ENCODE measurements at places on chromosomes 6 and 20.

DNA sequence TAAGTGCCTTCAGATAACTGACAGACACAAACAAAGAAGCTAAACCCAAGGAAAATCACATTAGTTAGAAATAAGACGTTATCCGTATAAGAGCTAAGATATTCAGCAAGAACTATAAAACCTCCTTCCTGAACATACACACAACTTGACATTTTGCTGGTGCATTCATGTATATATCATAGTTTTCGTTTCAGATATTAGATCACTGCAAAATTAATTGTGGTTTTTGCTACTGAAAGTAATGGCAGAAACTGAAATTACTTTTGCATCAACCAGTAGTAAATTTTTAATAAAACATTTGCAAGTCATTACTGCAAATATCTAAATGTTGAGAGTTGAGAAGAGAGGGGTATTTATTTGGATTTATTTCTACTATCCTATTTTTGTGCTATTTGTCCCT lies 26.1 kb upstream of the KCNQ5 start:
- DNase-seq, result no peak

DNA sequence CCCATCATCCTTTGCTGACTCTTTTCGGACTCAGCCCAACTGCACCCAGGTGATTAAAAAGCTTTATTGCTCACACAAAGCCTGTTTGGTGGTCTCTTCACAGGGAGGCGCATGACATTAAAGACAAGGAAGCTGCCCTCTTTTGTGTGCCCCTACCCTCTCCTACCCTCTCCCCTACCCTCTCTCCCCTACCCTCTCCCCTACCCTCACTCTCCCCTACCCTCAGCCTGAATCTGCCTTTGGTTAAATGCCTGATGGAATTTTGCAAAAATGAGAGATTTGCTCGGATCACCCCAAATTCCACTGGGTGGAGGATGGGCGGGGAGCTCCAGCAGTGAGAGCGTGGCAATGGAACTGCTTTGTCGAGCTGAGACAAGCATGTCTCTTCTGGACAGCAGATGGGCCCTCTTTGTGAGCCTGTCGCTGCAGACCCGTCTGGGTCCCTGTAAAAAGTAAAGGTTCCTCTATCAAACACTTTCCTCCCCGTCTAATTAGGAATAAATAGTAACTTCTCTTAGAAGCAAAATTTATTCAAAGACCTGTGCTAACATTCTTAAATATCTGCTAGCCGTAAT lies 76.4 kb upstream of the MLN start:
- no peak for DNase-seq

GRCh38 chr6:11296449-11297375 lies 64.2 kb upstream of the NEDD9 start:
- DNase-seq, result no peak

DNA sequence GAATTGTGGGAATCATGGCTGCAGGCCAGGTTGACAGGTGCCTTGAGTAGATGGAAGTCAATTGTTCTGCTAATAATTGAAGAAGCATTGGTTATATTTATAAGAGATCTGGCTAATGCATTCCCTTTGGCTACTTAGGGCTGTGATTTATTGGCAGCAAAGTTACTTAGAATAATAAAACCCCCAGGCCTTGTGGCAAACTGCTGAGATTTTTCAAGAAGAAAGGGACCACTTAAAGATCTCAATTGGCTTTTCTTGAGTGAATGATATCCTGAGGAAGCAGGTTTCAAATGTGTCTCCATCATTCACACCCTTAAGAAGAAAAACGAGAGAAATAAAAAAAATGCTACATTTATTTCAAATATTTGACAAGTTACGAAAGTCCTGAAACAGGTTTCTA lies 27.4 kb downstream of the DDO start:
- DNase-seq, result no peak

GRCh38 chr20:353166-353565 lies 6.3 kb downstream of the NRSN2 start:
- DNase-seq, result no peak

DNA sequence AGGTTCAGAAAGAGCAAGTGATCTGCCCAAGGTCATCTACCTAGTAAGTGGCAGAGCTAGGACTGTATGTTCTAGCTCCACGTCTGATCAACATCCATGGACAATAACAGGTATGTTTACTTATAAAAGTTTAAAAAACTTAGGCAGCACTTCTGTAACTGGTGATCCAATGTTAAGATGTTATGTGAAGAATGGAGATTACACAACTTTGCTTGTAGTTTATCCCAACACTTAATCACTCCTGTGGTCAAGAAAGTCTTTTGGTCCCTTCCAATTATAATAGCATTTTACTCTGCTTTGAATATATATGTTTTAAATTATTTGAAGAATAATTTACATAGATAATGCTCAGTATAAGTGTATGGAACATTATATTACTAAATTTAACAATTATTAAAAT lies 4.8 kb downstream of the FBXO30 start:
- peak; percentile 26 for DNase-seq

- no peak for DNase-seq
Measured at GRCh38 chr6:137188855-137189254, 15.4 kb upstream of the IL22RA2 start.

DNA sequence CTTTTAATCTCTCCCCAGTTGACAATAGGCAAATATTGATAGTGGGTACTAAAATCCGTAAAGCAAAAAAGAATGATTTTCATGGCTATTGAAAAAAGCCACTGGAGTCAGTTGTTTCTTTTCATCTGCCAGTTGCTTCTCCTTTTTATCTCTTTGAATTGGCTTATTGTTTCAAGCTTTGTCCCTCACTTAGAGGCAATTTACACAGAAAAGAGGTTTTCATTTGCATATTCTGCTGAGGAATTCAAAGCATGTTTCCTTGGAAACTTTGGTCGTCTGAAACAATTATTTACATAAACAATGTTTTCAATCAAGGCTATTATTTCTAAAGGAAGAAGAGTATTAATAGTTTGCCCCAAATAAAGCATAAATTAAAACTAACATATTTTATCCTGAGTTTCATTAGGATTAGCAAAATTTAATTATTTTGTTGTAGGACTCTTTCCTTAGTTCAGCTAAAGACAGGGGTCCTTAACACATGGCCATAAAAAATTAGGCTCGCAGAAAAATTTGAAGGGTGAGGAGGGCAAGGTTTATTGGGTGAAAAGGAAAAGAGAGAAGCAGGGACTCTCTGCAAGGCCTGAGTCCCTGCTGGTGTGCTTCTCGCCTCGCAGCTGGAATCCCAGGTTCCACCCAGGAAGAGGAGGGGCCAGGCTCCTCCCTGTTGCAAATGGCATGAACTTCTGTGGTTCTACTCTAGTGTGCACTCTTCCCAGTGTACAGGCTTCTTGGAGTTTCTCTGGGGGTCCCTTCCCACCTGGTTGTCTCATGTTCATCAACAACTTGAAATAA lies 138.8 kb upstream of the LAMA2 start:
- DNase-seq, result peak; percentile 3

DNA sequence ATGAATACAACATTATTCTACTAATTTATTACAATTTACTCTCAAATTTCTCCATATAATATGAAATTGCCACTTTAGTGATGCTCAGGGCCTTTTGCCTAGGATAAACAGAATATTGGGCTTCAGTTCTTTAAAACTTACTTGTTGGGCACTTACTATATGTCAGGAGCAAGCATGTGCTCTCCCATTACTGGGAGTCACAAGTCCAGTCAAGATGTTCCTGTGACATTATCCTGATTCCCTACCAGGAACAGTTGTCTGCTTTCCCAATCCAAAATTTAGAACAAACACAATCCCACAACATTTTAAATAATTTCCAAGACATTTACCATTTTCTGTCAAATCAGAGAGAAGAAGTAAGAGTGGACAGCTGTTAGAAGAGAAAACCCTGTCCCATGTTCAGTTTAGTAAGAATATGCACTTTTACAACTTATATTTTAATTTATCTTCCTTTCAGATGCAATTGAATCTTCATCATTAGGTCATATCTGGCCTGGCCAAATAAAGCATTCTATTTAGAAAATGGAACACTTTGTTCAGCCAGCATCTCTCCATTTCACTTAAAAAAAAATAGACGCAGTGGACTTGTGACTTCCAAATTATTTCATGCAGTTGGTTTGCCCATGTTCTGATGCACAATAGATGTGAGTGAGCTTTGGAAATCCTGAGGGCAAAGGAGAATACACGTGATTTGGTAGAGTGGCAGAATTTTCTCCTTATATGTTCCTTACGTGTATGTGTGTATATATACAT lies 159.8 kb downstream of the CLIC5 start:
- DNase-seq, result no peak

- DNase-seq, result no peak
Measured at GRCh38 chr6:15927531-15928225, 201.2 kb upstream of the MYLIP start.

- DNase-seq, result peak; percentile 78
Measured at GRCh38 chr6:81753711-81754577, 1.5 kb upstream of the TENT5A start.

- DNase-seq, result peak; percentile 95
Measured at GRCh38 chr6:57313711-57314471, 3.5 kb upstream of the PRIM2 start.

DNA sequence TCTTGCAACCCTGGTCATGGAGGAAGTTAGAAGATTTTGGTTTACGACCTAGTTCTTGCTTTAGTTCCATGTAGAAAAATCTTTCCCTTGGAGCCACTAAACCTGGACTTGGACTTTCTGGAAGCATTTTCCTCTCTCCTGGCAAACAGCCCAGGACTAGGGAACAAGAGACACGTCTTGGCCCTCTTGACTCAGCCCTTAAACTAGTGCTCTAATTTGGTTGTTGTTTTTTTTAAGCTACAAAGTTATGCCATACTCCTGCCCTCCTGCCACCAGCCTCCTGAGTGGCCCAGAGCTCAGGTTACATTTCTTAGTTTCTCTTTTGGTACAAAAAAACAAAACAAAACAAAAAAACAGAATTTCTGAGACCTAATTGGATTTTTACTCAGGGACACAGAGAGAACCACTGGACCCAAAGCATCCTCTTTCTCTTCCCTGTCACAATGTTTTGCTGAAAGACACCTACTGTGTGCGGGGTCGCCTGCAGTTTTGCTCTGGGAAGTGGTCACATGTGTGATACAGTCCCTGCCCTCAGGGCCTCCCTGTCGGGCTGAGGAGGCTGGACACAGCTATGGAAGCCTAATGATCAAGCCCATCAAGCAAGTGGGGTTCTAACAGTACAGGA lies 32.3 kb upstream of the SCUBE3 start:
- DNase-seq, result peak; percentile 72

DNA sequence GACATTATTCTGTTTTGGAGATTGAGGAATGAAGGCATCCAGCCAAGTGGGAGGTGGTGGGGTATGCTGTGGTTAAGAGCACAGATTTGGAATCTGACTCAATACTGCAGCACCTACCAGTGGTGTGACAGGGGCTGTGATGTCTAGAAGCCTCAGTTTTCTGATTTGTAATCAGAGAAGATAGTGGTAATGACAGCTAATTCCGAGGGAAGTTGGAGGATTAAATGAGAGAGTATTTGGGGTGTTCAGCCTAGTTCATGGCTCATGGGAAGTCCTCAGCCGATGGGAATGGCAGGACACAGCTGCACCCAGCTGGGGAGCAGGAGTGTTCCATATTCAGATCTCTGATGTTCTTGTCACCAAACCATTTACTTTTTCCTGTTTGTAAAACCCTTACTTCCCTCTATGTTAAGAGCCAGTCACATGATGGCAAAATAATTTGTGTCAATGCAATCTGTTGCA lies 9.3 kb downstream of the SLC9A8 start:
- DNase-seq, result peak; percentile 86

DNA sequence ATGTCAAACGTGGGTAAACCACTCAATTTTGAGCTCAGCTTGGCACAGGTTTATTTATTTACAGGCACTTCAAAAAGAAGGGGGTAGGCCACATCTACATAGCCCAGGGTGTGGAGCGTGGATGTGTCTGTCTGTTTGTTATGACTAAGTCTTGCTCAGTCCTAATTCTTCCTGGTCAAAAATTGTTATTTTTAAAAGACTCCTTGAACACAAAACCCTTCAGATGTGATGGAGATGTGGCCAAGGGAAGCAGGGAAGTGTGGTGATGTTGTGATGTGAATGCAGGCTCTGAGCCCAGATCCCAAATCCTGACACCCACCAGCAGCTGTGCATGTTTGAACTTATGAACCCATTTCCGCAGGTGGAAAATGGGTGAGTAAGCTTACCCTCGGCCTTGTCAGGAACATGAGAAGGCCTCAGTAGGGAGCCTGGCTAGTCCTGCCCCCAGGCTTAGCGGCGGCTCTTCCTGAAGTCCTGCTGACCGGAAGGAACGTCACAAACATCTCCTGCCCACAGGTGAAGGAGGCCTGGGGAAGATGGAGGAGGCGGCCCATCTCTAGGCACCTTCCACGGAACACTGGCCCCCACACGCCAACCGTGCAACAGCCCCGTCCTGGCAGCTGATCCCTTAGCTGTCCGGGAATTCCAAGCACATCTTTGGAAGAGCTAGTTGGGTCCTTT lies 119.7 kb downstream of the MYLK4 start:
- peak; percentile 77 for DNase-seq

- no peak for DNase-seq
Measured at GRCh38 chr6:72832271-72832670, 210.4 kb downstream of the KCNQ5 start.

DNA sequence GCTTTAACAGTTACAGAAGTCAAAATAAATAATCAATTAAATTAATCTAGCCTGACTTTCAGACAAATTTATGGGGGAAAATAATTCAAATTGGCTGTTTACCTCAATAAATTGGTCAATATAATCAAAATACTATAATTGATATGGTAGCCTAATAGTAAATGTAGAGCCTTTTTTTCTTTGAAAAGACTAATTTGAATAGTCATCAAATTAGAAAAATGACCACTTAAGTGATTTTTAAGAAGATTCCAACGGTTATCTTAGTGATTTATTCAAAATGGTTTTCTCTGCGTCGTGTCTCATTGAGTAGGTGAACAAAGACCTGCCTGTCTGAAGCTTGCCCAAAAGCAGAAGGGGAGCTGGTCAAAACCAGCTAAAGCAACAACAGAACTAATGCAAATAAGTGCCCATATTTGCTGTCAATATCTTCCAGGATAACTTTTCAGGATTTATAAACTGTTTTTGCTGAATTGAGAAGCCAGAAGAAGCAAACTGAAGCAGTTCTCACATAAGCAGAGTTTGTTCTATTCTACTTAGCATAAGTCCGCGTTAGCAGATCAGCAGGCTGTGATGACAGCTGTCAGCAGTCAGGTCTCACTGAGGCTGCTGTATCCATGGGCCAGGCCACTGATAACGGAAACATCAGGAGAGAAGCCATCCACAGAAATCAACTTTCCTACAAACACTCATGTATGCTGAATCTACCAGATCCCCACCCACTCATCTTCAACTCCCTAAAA lies 7.0 kb downstream of the RCAN2 start:
- DNase-seq, result no peak

DNA sequence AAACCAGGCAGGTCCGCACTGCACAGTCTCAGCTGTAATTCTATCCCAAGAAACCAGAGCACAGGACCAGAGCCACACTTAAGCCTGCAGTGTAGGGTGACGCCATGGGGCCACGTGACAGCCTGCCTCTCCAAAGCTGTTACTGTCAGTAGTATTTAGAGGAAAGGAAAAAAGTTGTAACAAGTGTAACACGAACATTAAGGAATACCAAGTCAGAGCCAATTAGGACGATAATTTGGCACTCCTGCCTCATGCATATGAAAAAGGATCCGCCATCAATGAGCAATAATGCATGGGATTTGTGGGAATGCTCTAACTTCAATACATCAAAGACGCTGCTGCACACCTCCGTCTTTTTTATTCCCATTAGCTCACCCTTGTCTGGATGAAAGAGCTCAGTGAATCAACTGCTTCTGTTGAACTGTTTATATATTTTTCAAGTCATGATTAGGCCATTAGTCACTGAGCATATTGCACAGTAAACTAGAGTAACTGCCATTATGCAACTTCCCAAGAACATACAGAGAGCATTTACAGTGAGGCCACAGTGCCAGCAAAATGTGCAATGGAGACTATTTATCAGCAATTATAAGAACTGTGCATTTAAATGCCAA lies 79.9 kb downstream of the ATXN1 start:
- DNase-seq, result peak; percentile 86

All from astrocyte of the hippocampus (primary cell).